ENCODE measurements at places on chromosomes 3 and 15.

- no peak for DNase-seq
Measured at GRCh38 chr3:45132568-45133211, 13.5 kb downstream of the CDCP1 start.

DNA sequence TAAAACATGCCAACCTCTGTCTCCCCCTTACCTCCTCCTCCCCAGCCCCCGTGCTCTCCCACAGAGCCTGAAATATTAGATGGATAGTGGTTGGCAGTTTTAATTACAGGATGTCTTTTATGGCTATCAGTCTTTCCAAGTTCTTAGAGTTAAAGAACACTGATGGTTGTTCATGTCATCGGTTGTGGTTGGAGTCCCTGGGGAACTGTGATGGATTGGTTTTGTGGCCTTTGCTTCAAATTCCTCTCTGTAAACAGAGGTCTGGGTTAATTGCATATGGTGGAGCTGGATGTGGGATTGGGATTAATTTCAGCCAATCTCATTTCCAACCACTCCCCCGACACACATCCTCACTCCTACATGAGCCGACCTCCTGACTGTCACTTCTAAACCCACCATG is 164.5 kb upstream of the PROK2 start:
- no peak for DNase-seq

DNA sequence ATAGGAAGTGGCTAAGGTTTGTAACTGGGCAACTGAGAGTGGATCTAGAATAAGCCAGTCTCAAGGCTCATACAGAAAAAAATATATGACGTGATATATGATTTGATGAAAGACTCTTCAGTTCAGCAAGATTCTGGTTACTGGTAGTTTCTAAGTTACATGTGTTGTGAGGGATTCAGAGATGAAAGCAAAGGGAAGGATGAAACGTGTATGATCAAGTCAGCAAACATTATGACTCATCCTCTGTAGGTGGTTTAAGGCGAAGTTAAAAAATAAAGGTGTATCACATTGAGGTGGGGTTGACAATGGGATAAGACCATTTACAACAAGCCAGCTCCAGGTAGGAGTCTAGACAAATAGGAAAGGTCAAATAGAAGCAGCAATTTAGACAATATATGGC is 16.2 kb downstream of the TERC start:
- DNase-seq = no peak

DNA sequence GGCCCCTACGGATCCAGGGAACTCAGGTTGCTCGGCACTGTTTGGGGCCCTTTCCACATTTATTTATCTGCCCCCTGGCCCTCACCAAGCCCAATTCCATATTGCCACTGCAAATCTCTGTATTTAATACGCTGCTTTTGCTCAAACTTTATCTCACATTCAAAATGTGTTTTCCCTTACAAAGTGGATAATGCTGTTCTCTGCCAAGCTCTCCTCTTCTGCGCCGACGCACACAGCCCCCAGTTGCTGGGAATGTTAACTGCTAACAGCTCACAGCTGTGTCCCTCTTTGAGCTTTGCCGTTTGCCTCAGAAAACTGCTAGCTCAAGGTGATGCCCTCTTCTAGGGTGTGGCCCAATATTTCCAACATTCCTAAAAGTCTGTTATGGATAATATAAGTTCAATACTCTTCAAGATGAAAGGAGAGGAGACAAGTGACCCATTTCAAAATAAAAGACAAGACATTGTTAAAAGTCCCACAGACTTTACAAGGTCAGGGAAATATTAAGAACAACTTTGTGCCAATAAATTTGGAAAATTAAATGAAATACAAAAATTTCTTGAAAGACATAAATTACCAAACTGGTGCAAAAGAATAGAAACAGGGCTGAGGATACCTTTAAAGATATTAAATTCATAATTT is 12.6 kb upstream of the FBN1 start:
- no peak for DNase-seq

DNA sequence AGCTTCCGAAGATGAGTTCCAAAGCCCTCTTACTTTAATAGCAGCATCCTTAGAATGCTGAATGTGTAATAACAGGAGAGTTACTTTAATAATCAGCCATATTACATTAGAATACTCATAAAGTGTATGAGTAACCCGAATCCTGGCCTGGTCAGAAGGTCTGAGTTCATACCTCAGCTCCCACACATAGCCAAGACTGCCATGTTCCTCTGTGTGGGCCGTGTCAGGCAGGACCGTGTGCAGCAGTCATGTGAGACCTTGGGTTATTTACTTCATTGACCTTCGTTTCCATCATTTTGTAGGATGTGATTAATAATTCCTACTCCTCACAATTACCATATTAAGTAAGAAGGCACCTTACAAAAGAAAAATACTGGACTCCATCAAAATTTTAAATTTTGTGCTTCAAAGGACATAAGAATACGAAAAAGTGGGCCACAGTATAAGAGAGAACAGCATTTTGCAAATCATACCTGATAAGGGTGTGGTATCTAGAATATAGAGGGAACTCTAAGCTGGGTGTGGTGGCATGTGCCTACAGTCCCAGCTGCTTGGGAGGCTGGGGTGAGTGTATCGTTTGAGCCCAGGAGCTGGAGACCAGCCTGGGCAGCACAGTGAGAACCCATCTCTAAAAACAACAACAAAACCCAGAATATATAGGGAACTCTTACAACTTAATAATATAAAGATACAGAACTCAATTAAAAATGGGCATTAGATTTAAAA is 163.4 kb downstream of the ATG7 start:
- DNase-seq = no peak

- DNase-seq = no peak
Measured at GRCh38 chr3:117355566-117355965, 646.0 kb downstream of the TUSC7 start.

- DNase-seq = no peak
Measured at GRCh38 chr3:14847613-14848541, 29.1 kb downstream of the FGD5 start.

DNA sequence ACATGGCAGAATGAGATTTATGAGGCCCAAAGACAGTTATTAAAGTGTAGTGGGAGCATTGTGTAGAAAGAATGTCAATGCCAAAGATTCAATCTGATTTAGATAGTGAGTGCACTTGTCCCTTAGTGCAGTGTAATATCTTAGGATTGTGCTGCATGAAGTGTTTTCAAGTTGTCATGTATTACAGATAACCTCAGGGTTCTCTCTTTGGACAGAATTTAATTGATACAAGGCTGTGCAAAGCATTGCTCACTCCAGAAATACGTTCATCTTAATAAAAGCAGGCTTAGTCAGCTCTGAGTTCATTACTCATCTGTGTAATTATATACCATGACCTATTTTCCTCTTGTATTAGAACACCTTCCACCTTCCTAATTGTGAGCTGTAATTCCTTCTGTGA is 16.0 kb upstream of the GPR171 start:
- no peak for DNase-seq

DNA sequence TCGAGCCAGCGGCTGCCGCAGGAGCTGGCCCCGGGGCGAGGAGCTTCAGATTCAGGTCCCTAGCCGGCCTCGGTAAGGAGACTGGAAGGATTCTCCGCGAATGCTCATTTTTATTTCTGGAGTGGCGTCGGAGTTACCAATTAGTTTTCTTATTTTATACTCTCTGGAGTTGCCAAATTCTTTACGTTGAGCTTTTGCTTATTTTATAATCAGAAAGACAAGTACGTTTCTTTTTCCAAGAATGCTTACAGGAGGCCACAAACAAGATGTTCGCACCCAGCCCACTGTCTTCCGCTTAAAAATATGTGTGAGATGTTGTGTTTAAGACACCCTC is 453 bp upstream of the GPR156 start:
- no peak for DNase-seq

DNA sequence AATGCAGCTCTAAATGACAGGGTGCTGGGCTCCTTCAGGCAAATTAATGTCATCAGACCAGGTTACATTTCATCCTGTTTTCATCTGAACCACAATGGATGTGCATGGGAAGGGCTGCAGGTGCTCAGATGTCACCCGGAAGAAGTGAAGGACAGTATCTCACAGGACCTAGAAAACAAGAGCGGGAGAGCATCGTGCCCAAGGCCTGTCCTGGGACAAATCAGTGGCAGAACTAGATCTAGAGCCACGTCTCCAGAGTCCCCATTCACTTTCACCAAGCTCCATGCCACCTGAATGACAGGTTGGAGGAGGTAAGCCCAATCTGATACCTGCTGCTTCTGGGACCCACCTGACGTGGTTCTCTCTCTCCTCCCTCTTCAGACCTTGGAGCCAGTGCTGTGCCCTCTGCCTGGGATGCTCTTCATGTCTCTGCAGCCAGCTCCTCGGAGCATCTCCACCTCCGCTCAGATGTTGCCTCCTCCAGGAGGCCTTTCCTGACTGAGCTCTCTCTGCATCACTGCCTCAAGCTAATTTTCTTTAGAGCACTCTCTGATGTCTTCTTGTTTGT is 77.3 kb downstream of the CPN2 start:
- no peak for DNase-seq

DNA sequence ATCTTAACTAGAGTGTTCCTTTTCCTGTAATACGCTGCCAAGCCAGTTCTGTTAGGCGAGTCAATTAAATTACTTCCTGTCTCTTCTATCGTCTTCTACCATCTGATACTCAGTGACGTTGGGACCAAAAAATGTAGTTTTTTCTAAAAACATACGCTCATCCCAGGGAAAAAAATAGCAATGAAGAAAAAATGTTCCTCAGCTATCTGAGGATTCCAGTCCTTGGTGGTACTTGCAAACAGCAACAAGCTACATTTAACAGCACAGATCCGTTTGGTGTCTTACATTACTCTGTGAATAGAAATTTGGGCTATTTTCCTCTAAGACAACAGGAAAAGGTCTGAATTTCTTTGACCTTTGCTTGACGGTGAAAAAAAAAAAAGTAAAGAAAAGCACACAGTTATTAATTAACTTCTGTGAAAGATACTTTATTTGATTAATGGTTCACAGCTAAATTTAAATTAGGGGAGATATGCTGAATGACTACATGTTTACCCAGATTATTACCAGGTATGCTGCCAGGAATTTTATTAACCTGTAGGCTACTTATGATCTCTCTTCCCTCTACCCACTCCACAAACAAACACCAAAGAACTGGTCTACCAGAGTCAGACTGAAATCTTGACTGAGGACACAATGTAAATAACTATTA is 254.4 kb upstream of the ZPLD1 start:
- DNase-seq = no peak

DNA sequence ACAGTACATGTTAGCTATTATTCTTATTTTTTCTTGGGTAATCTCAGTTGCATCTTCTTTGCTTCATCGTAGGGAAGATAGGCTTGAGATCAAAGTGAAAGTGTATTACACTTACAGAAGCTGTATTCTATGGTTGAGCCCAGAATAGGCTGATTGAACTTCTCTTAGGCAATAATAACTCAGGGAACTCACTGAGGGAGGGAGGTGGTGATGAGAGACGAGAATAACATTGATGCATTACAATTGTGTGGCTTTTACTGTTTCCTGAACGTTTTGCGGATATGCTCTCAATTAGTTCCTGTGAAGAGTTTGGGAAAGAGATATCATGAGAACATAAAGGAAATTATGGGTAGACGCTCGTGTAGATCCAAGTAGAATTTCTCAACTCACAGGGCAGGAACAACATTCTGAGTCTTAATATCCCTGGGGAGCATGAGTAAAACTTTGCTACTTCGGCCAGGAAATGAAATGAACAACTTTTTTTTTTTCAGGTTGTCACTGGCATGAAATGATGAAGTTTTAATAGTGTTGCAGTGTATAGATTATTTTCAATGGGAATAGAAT is 302.2 kb downstream of the TUSC7 start:
- no peak for DNase-seq

DNA sequence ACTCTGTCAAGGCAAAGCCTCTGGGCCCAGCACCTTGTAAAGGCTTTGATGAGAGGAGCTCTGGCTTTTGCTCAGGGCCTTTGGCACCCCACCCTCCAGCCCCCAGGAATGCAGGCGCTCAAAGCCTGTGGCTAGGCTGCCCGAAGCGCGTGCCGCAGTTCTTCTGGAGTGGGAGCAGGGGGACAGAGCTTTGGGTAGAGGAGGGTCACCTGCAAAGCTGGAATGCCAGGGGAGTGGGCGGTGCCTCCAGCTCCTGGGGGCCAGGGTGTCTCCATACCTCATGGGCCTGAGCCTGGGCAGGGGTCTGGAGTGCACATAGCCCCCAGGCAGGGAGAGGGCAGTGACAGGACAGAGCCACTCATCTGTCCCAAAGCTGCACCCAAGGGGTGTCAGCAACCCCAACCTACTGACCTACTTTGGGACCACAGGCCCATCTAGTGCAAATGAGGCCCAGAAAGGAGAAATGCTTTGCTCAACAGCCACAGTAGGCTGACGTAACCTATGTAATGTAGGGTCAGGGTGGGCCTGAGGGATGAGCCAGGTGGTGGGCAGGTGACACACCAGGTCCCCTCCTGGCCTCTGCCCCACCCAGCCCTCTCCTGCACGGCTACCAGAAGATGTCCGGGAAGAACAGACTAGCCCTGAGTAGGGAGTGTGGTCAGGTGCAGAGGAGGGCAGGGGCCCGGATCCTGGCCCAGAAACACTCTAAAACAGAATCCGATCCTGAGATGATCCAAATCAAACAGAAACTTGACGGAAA is 2.2 kb upstream of the CALML4 start:
- DNase-seq = no peak

DNA sequence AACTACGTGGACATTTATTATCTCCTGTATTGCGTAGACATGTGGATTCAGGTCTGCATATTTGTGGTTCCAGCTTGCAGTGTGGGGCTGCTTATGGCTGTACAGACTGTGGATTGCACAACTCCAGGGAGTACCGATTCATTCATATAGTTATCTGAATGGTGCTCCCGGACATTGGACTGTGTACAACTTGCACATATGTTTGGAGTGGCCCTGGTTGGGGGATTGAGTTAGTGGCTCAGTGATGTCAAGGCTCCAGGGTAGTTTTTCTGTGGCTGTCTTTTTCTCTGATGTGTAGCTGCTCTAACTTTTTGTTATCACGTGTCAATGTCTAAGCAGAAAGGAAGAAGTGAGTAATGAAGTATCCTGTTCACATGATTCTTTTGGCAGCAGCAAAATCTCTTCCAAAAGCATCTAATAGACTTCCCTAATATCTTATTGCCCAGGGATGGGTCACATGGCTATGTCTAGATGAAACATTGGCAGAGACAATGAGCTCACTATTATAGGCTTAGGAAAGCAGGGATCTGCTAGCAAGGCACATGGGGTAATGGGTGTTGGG is 15.8 kb downstream of the ST3GAL6 start:
- no peak for DNase-seq

GRCh38 chr3:152360302-152360701 is 91.6 kb downstream of the MBNL1 start:
- DNase-seq = no peak

DNA sequence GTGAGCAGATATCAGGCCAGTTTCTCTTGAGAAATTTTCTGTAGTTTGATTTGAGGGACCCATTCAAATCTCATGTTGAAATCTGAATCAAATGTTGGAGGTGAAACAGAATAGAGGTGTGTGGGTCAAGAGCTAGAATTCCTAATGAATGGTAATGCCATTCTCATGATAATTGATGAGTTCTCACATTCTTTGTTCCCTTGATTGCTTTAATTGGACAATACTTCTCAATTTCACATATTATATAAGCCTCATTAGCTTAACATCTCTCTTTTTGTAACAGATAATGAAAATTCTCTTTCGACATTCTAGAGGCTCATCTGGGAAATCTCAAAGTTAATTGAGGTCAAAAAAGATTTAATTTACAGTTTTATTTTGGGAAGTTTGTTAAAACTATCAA is 21.9 kb upstream of the OR5H6 start:
- DNase-seq = no peak

GRCh38 chr3:46614431-46614830 is 2.1 kb downstream of the FAM240A start:
- no peak for DNase-seq

- DNase-seq = no peak
Measured at GRCh38 chr3:3783696-3784095, 15.5 kb upstream of the LRRN1 start.

GRCh38 chr3:73656241-73656890 is 31.6 kb upstream of the PDZRN3 start:
- DNase-seq = no peak
